ENCODE measurements at places on chromosomes 11 and 22.

GRCh38 chr22:39966470-39966869, 6.3 kb downstream of the TMA7B start:
- DNase-seq, result no peak

GRCh38 chr22:24554313-24555164, at the start of gene GUCD1:
GUCD1 (minus strand) TSS chr22:24555138; CDS start chr22:24554991, 147 bp downstream.
- DNase-seq, result no peak

DNA sequence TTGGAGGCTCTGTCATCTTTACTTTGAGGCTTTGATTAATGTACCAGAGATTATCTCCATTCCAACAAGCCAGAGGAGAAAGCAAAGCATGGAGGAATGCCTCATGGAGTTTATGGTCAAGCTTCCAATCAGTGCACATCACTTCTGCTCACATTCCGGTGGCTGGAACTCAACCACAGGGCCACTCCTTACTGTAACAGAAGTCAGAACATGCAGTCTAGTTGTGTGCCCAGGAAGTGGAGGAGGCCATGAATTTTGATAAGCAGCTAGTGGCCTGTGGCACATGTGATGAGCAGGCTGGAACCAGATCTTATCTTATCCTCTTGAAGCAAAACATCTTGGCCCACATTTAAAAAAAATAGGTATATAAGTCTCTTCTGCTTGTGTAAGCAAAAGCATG, 258.9 kb upstream of the ARHGAP20 start:
- DNase-seq, result no peak

DNA sequence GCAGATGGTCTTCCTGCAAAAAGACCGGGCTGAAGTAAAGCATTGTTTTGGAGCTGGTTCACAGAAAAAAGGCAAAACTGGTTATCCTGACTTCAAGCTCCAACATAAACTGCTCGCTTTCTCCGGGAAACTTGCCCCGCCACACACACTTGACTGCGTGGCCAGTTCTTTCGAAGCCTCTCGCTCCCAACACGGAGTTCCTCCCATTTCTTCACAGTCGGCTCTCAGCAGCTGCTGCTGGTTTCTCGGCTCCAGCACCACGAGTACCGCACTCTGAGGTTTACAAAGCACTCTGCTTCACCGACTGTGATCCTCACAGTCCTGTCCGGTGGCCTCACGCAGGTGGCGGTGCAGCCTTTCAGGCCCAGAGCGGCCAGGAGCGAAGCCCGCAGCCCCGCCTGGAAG, 264 bp downstream of the CHEK1 start:
- DNase-seq, result no peak

DNA sequence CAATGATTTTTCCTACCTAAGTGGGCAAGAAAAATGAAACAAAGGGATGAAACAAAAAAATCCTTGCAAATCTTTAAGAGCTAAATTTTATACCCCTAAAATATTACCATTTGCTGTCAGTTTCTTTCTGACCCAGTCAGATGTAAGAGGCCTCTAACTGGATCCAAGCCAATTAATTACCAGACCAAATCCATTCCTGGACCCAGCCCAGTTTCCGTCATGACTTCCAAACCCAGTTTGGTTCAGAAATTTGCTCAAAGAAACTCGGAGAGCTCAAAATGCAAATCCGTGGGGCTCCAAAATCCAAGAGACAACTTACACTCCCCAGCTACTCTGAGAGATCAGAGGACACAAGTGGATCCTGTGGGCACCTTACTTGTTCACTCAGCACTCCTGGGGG, 46.8 kb downstream of the TRIM44 start:
- DNase-seq, result no peak
